ENCODE measurements at places on chromosomes 2 and 18. TPM values are rescaled to one million over a fixed set of nuclear protein-coding genes. Genes with fewer than 3 reads are reported as not detected.

ASXL3 gene
- 7.2 TPM for total RNA-seq

FLACC1 gene
- total RNA-seq, result 1.1 TPM

TSGA10 gene
- 4.2 TPM for total RNA-seq

IL37 gene
- total RNA-seq, result not detected

TEKT4 gene
- total RNA-seq, result not detected

LIMS1 gene
- 144 TPM for total RNA-seq

C2orf81 gene
- total RNA-seq, result 5.0 TPM

RAX gene
- not detected for total RNA-seq

LINC00305 gene
- 16.4 TPM for total RNA-seq

TBR1 gene
- 0.08 TPM for total RNA-seq

SSB gene
- total RNA-seq, result 109 TPM

C1QL2 gene
- total RNA-seq, result not detected

- DNase-seq, result no peak
These were observed 37.6 kb downstream of the FLACC1 start for GRCh38 chr2:201319511-201319910.

DNA sequence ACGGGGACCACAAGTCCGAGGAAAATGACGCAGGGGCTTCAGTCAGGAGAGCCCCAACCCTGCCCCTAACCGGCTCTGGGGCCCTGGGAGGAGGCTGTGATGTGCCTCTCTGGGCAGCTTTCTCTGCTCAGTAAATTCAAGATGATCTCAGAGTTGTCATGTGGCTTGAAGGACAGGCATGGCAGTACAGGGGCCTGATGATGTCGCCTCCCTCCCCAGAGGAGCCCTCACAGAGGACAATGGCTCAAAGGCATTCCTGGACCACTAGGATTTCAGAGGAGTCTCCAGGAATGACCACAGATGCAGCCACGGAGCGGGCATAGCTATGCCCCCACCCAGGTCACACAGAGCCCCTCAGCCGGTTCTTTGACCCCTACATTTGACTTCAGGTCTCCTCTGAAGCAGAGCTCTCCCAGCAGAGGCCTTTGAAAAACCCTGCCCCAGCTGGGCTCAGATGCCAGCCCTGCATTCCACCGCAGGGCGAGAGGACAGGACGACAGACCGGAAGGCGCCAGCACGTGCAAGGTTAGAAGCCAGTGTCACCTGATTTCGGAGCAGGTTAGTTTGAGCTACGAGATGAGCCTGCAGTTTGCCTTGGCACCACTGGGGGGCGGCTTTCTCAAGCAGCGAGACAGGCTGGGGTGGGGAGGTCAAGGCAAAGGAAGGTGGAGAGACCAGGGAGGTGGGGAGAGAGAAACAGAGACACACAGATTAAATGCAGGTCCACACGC lies 39.2 kb downstream of the BIN1 start:
- peak; percentile 73 for DNase-seq

DNA sequence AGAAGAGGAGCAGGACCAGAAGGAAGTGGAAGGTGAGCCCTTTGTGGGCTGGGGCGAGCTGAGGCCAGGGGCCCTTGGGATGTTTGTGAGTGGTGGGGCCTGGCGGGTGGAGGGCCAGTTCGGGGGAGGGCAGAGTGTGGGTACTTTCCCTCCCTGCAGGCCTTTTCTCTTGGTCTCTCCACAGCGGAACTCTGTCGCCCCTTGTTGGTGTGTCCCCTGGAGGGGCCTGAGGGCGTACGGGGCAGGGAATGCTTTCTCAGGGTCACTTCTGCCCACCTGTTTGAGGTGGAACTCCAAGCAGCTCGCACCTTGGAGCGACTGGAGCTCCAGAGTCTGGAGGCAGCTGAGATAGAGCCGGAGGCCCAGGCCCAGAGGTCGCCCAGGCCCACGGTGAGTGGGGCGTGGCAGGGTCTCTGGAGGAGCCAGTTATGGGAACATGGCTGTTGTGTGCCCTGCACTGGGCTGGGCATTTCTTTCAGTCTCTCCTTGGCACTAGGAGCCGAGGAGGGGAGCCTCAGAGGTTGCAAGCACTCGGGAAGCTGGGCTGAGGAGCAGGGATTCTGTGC lies 10.8 kb downstream of the STK11IP start:
- DNase-seq, result no peak

GRCh38 chr2:40028792-40029488 lies 249.9 kb upstream of the THUMPD2 start:
- DNase-seq, result no peak

- DNase-seq, result no peak
These were observed 192.4 kb downstream of the RDH14 start for GRCh38 chr2:18368008-18368407.

DNA sequence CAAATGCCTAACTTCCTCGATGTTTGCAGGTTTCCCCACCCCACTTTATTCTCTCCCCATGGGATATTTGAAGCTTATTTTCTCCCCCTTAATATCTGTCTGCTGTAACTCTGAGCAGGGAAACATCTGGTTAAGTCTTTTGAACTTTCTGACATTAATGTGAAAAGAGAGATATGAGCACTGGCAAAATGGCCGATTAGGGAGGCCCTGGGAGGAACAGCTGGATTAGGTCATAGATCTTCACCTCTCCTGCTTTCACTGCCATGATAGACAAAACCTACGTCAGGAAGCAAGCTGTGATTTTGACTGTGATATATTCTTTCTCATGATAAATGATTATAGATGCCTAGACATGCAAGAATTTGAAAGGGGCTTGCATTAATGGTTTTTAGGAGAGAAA lies 43.6 kb downstream of the LYPD6B start:
- DNase-seq, result no peak

DNA sequence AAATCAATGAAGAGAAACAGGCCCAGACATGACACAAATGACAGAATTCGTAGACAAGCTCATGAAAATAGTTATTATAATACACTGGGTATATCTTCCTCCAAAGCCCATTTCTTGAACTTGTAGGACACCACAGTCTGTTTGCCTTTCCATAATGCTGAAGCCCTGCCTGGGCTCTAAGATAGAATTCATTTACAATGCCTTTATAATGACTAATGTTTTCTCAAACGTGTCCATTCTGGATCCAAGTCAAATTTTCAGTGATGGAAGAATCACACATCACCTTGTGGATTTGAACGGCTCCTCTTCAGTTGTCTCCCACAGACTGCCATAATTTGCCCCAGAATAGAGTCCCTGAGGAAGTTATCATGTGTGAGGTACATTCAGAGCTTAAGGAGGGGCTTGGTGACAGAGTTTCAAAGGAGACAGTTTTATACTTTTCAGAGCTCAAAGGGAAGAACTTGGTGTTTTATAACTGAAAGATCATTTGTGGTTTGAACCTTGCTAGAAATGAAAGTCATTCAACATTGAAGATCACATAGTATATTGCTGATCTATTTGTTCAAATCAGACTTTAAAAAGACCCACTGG lies 38.2 kb downstream of the CASP8 start:
- DNase-seq, result no peak

GRCh38 chr2:224195925-224196571 lies 157.0 kb upstream of the SERPINE2 start:
- no peak for DNase-seq

DNA sequence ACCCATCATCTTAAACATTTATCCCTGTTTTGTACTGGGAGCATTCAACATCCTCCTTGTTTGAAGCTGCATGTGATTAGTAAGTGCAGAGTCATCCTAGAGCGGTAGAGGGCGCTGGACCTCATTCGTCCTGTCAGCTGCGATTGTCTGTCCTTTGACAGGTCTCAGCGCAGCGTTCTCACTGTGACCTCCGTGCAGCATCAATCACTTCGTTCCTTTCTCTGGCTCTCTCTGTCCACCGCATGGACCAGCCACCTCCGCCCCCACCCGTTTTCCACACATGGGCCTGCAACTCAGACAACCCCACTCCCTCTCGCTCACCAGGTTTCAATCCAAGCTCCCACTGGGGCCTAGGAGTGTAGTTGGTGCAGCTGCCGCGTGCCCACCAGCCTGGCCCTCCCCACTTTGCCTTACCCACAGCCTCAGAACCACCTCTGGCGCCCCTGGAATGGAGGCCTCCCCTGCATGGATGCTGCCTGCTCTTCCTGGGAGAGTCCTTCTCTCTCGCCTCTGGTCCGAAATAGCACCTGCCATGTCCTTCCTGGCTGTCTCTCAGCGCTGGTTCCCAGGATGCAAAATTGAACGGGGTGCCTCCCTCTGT lies 90.5 kb downstream of the NDUFA10 start:
- peak; percentile 77 for DNase-seq

DNA sequence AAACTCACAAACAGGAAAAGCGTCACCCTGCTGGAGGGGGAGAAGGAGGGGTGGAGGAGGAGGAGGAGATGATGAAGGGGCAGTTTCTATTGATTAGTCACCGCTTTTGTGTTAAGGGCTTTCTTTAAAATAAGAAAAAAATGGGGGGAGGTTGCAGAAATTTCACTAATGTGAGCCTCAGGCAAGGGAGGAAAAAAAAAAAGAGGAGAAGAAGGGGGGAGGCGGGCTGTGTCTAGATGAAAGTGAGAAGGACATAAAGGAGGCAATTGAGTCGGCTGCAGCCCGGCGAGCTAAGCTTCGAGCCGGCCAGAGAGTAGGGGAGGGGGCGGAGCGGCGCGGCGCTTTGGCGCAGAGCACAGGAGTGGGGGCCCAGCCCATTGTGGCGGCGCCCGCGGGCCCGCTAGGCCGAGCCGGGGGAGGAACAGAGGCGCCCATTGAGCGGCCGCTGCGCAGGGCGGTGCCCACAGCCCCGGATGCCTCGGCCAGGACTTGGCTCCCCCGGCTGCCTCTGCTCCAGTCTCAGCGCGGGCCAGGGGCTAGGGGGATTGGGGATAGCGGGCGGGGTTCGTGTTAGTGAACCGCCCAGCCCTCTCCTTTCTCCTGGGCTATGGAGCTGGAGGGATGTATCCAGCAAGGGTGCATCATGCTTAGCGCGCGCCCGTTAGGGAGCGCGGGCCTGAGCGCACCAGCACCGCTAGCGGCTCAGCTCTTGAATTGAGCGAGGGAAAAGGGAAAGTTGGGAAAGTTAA lies 7.9 kb downstream of the PAX3 start:
- DNase-seq, result no peak

GRCh38 chr2:11746376-11746806 lies at the start of gene LPIN1:
Gene LPIN1 (plus strand): TSS chr2:11746632. CDS start chr2:11765542, 18,910 bp downstream.
- peak; percentile 89 for DNase-seq

DNA sequence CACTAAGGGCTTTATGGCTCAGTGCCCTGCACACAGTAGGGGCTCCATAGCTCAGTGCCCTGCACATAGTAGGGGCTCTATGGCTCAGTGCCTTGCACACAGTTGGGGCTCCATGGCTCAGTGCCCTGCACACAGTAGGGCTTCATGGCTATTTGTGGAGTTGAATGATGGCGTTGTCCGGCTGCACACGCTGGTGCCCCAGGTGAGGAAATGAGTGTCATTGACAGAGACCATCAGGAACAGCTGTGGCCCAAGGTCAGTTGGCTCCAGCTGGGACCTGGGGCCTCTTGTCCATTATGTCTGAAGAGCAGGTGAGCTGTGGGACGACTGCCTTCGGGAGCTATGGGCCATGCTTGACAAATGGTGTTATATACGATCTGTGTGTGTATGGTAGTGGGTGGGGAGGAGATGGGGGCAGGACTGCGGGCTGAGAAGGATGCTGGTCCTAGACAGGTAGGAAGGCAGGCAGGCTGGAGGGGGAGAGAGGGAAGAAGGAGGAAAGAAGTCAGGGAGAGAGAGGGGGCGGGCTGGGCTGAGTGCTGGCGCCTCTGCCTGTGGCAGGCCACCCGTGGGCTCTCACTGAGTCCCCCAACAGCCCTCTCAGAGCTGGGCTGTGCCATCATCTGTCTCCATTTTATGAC lies 130.6 kb downstream of the CLIP4 start:
- DNase-seq, result no peak

DNA sequence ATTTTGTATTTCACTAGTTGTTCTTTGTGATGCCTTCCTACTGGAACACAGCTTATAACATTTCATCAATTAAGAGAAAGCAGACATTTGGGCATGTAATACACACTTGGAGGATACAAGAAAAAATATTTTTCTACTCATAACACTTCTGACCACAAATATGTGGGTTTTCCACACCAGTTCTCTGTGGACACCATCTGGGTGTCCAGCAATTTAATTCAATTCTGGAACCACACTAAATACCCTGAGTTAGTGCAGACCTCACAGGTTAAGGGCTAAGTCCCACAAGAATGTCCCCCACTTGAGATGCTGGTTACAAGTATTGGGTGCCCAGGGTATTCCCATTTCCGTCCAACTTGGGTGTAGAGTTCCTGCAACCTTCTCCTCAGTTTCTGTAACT lies 91.1 kb upstream of the SKOR2 start:
- DNase-seq, result no peak

GRCh38 chr2:218569038-218569431 lies 396 bp downstream of the CNOT9 start:
- peak; percentile 56 for DNase-seq

GRCh38 chr2:119338826-119339561 lies 27.6 kb downstream of the C2orf76 start:
- no peak for DNase-seq

DNA sequence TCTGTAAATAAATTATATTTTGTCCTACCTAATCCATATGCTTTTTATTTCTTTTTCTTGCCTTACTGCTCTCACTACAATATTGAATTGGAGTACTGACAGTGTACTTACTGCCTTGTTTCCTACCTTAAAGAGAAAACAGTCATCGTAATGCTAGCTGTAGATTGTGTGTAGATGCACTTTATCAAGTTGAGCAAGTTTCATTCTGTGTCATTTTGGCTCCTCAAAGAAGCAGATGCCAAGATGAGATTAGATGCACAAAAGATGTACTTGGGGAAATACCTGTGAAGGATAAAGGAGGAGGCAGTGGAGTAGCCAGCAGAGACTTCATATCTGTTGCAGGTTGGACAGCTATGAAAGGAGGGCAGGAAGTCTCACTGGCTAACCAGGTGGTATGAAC lies 145.5 kb downstream of the FTCDNL1 start:
- DNase-seq, result no peak

- DNase-seq, result no peak
These were observed 2.7 kb downstream of the XPO1 start for GRCh38 chr2:61535449-61535848.

GRCh38 chr2:152115952-152116351 lies 17.1 kb upstream of the CACNB4 start:
- no peak for DNase-seq

DNA sequence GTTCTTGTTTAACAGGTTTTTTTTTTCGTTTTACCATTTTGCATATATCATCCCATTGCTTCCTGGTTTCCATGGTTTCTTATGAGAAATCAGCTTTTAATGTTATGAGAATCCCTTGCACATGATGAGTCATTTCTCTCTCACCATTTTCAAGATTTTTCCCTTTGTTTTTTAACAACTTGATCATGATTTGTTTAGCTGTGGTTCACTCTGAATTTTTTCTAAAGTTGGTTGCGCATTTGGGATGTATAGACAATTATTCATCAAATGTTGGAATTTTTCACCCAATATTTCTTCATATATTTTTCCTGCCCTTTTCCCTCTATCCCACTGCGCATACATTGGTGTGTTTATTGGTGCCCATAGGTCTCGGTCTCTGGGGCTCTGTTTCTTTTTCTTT lies 42.4 kb upstream of the BIN1 start:
- DNase-seq, result no peak

DNA sequence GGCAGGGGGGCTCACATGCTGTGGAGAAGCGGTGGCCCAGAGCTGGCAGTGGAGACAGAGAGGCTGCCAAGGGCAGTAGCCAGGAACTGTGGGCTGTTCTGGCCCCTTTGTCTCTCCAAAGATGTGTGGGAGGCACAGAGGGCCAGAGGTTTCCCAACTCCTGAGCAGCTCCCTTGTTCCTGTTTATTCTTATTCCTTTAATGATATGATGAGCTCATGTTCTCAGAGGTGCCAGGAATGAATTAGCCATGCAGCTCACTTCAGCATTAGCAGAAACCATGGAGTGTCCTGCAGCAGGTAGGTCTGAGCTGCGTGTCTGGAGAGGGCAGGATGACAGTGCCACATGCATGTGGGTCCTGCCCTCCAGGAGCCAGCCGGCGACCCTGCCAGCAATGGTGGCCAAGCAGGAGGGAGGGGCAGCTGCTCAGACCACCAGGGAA lies 77.9 kb upstream of the FZD7 start:
- DNase-seq, result no peak

All from endothelial cell (in vitro differentiated cells).